ENCODE measurements at places on chromosomes 7 and 10.

GRCh38 chr7:55122263-55122662 lies 103.4 kb downstream of the EGFR start:
- no peak for DNase-seq

DNA sequence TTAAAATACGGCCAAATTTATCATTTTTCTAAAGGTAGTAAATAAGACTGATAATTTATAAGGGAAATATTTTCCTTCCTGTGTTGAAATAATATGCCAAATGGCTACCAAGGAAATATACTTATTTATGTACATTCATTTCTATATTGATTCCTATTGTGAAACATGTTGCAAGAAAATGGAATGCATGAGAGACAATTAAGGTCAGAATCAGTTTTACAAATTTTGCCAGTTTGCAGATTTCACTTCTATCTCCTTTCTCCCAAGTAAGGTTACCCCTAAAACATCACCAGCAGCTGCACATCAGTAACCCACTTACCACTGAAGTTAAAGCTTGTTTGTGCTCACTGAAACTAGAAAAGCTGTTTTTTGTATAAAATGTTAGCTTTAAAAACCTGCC lies 19.2 kb upstream of the REEP3 start:
- DNase-seq: no peak

DNA sequence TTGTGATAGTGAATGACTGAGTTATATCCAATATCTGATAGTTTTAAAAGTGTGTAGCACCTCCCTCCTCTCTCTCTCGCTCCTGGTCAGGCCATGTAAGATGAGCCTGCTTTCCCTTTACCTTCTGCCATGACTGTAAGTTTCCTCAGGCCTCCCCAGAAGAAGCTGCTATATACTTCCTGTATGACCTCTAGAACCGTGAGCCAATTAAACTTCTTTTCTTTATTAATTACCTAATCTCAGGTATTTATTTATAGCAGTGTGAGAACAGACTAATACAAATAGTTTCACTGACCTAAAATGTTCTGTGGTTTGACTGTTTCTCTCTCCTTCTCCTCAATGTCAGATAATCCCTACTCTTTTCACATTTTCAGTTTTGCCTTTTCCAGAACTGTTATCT lies 321.3 kb upstream of the MBL2 start:
- no peak for DNase-seq

- no peak for DNase-seq
These were observed 106.0 kb downstream of the LRRC18 start for GRCh38 chr10:48833674-48834073.

GRCh38 chr7:84191261-84191660 lies 3.3 kb downstream of the SEMA3A start:
- no peak for DNase-seq

DNA sequence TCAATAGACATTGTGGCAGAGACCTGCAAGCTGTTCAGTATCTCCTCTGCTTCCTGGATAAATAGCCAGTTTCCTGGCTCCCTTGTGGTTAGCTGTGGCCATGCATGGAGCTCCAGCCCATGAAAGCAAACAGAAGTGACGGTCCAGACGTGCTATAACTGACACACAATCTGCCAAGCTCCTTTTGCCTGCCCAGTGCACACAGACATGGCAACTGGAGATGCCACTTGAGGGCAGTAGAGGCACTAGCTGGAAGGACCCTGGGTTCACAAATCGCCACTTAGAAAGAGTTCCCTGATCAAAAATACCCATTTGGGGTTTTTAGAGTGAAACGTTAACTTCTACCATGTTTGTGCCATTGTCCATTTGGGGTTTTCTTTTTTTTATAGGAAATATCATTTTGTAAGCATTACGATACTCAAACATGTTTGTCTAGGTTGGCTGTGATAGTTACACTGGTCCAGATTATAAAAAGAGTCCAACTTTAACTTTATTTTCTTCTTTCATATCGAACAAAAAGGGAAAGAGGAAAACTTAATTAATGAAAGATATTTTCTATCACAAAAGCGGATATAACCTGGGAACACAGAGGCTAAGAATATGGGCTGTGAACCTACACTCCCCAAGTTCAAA lies 31.3 kb downstream of the KIN start:
- no peak for DNase-seq

DNA sequence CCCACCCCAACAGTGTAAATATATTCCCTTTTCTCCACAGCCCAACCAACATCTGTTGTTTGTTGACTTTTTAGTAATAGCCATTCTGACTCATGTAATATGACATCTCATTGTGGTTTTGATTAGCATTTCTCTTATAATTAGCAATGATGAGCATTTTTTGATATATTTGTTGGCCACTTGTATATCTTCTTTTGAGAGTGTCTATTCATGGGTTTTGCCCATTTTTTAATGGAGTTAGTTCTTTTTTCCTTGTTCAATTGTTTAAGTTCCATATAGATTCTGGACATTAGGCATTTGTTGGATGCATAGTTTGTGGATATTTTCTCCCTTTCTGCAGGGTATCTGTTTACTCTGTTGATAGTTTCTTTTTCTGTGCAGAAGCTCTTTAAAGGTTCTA lies 340.1 kb downstream of the NXPH1 start:
- no peak for DNase-seq

DNA sequence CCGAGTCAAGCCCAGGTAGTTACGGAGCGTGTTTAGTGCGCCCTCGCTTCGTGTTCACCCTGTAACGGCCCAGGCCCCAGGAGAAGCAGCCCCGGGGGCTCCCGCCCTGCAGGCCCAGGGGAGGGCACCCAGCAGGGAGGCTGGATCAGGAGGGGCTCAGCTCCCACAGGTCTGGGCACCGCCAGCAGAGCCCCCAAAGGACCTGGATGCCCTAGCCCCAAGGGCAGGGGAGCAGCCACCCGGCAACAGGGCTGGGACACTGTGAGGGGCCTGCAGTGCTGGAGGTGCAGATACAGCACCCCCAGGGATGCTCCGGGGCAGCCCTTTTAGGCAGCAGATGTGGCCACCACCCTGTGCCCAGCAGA lies 35.2 kb downstream of the PWWP2B start:
- no peak for DNase-seq

GRCh38 chr10:69772933-69773704 lies 28.6 kb upstream of the COL13A1 start:
- DNase-seq: no peak

Measured in activated naive CD4-positive, alpha-beta T cell (primary cell).